ENCODE measurements at places on chromosomes 12 and 14.

DNA sequence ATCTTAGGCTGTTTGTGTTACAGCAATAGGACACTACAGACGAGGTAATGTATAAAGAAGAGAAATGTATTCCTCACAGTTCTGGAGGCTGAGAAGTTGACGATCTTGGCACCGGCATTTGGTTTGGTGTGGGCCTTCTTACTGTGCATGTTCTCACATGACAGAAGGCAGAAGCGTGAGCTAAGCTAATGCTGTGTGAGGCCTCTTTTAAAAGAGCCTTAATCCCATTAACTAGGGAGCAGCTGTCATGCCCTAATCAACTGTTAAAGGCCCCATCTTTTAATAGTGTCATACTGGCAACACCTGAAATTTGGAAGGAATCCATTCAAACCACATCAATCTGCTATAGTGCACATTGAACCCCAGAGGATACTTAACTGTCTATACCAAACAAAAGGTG is 992.9 kb downstream of the GALC start:
- no peak for DNase-seq

- DNase-seq = peak; percentile 22
These were observed 107.0 kb downstream of the ADAMTS20 start for GRCh38 chr12:43444940-43445564.

- no peak for DNase-seq
These were observed 631.7 kb downstream of the VRK1 start for GRCh38 chr14:97428808-97429440.

- DNase-seq = no peak
These were observed 520.5 kb downstream of the GLT1D1 start for GRCh38 chr12:129373746-129374145.

DNA sequence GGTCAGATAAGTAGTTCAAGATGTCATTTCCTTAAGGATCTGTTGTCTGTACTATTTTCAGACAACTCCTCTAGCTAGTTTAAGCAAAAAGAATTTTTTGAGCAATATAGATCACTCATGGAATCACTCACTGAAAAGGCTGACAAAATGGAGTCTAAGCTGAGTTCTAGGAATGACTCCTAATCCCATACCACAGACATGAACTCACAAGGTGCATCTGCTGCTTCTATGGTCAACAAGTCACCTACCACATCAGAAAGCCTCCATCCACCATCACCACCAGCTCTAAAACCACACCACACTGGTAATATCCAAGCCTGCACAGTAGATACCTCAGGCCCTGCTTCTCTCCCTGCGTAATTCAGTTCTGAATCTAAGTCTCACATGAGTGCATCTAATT is 33.0 kb downstream of the PWP1 start:
- no peak for DNase-seq
